Type B pancreatic cell (in vitro differentiated cells): ENCODE measurements at places on chromosomes 4 and X.

DNA sequence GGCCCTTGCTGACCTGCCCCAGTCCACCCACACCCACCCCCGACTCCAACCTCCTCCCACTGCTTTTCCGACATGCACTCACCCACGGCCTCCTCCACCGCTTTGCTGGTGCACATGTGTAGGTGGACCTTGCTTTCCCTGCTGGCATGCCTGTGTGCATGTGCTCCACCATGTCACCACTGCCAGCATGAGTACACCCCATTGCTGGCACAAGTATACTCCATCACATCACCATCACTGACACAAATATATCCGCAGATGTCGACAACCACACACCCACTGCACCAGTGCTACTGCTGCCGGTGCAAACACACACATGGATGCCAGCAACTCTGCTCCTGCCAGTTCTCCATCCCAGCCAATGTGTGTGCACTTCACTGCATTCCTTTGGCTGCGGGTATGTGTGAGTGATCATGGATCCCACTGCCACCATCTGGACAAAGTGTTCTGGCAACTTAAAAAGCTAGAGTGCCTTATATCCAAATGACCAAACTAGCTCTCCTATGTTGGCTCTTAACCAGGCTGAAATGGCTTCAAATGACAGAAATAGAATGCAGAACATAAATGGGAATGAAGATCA, 1072.3 kb downstream of the RAPGEF2 start:
- H3K27me3 ChIP-seq, result no peaks in the 10 kb centered on the region
- no peak overlapping the region for H3K4me3 ChIP-seq
- no peaks in the 10 kb centered on the region for H3K36me3 ChIP-seq
- no peak for DNase-seq
- H3K27ac ChIP-seq, result no peak overlapping the region

DNA sequence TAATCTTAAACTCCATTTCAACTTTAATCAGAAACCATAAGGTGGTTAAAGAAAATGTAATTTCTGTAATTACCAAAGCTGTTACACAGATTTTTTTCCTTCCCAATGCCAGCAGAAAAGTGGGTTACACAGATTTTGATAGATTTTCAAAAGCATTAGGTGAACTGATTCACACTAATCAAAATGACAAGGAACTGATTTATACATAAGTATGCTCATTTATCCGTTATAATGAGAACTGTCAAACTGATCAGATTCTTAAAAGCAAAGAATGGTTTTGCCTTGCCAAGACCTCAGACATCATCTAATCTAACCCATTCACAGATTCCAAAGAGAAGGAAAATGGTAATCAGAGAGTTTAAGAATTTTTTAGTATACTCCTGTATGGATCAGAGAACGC, 5.2 kb downstream of the UGDH start:
- no peak for DNase-seq
- H3K27ac ChIP-seq, result peak overlapping the region; percentile 24
- no peaks in the 10 kb centered on the region for H3K27me3 ChIP-seq

DNA sequence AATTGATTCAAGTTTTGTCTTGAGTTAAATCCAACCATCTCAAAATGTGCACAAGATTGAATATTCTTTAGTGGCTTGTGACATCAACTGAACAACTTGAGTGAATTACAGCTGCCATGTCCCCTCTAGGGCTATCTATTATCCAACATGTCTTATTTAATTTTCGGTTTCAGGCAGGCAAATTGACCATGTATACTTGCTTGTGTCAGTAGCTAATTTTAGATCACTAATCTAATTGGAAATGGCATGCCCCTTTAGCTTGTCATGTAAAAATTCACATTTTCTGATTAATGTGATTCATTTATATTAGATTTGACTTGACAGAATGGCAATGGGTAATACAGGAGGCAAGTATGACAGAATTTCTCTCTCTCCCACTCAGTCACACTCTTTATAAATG, 93.2 kb upstream of the NR0B1 start:
- no peak overlapping the region for H3K4me3 ChIP-seq
- no peak overlapping the region for H3K27ac ChIP-seq
- H3K36me3 ChIP-seq, result no peaks in the 10 kb centered on the region
- DNase-seq, result no peak
- H3K4me1 ChIP-seq, result no peaks in the 10 kb centered on the region

DNA sequence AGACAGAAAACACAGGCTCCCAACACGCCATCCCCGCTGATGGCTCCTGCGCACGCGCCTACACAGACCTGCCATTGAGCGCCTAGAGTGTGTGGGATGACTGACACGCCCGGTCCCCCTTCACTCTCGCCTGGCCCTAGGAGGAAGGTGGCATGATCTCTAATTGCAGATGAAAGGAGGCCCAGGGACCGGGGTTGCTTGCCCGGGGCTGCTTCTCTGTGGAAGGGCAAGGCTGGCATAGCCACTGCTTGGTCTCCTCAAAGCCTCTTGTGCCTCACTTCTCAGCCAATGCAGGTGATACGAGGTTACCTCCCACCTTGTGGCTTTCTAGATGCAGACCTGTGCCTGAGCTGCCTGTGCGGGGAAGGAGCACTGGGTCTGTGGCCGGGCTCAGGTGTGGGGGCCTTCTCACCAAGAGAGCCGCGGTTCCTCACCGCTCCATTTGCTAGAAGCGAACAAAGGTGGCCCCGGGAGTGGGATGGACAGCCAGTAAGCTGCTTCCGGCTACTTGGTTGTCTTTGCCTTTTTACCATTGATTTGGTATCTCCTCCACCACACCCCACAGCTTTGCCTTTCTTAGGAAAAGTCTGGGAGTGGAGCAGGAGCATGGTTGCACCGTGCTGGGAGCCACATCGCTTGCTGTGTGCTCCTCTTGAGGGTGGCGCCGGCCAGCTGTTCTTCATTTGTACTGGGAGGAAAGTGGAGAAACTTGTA, 47.0 kb downstream of the TBC1D14 start:
- no peaks in the 10 kb centered on the region for H3K36me3 ChIP-seq
- no peak overlapping the region for H3K4me3 ChIP-seq
- no peak for DNase-seq
- no peak overlapping the region for H3K27ac ChIP-seq

DNA sequence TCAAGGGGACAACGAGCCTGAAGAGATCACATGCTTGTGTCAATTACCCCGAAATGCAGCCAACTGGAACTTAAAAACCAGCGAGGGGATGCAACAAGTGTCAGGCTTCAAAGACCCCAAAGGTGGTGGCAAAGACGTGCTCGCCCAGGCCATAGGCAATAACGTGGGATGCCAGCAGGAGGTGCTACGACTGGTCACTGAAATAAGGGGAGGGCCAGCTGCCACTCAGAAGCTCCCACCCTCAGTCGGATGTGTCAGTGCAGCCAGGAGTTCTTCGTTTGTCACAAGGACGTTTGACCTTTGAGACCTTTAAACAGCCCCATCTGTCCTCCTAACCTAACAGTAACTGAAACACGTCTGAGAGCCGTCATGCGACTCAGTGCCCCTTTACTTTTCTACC, 556.8 kb upstream of the PCDH10 start:
- H3K4me3 ChIP-seq, result no peak overlapping the region
- H3K27me3 ChIP-seq, result no peaks in the 10 kb centered on the region
- H3K4me1 ChIP-seq, result no peaks in the 10 kb centered on the region

- H3K27me3 ChIP-seq, result no peaks in the 10 kb centered on the region
- no peak overlapping the region for H3K27ac ChIP-seq
- H3K4me1 ChIP-seq, result no peaks in the 10 kb centered on the region
- no peak overlapping the region for H3K4me3 ChIP-seq
- no peaks in the 10 kb centered on the region for H3K36me3 ChIP-seq
These were observed 646.2 kb downstream of the TRAM1L1 start for GRCh38 chr4:116438981-116439729.
